ENCODE measurements at places on chromosomes 12 and 14.

DNA sequence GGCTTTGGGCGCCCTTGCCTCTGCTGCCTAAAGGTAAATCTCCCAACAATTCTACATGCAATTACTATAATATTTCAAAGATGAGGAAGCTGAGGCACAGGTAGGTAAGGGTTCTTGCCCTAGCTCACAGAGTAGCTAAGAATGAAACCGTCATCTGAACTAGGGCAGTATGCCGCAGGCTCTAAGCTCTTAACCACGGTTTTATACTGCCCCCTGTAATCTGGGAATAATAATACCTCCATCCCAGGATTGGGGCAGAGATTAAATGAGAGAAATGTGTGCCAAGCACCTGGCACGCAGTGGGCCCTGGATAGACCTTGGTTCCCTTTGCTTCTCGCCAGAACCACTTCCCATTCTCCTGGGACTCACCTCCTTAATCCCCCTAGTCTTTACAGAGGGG is 1.5 kb upstream of the HRK start:
- peak; percentile 65 for DNase-seq

DNA sequence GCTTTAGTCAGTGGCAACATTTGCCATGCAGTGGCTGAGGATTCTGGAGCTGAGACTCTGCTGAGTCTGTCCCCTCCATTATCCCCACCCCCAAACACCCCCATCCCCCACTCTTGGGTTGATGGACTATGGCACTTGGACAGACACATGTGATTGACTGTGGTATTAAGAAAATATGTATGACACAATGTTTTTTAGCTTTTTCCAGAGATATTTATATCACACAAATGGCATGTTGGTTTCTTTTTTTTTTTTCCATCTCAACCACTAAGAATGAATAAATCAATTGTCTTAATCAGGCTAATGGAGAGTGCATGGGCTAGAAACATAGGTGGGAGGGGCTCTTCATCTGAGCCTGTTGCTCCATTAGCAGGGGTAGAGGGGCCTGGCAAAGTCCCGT is 30.7 kb upstream of the MAP1LC3B2 start:
- no peak for DNase-seq

DNA sequence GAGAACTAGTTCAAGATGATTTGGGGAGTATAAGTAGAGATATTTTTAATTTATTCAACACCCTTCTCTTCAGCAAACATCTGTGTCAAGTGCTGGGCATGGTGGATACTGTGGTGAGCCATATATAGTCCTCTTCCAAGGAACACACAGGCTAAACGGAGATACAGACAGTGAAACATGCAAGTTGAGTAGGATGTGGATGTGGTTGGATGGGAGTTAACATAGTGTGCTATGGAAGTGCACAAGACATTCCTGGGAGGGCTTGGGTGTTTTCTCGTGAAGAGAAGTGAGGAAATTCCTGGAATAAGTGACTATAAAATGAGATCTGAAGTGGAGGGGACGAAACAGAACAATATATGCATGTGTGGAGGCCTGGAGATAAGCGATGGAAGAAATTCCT is 181.1 kb upstream of the NPAS3 start:
- no peak for DNase-seq

DNA sequence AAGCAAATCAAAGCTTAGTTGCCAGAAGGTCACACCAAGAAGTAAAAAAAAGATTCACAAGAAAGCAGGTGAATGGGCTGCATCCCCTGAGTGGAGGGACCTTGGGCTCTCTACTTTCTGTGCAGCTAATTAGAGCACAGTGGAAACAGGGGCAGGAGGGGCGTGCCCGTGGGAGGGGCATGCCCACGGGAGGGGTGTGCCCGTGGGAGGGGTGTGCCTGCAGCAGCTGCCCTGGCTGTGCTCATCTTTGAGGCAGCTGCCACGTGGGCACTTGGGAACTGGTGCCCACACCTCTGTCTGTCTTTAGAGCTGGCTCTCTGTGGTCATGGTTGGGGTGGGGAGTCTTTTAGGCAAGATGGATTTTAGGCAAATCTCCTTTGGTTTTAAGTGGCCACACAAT is 60.0 kb downstream of the EML1 start:
- no peak for DNase-seq

GRCh38 chr12:123076604-123077297 is 74.1 kb downstream of the PITPNM2 start:
- no peak for DNase-seq

- DNase-seq: no peak
These were observed 20.0 kb upstream of the FICD start for GRCh38 chr12:108495054-108495453.

DNA sequence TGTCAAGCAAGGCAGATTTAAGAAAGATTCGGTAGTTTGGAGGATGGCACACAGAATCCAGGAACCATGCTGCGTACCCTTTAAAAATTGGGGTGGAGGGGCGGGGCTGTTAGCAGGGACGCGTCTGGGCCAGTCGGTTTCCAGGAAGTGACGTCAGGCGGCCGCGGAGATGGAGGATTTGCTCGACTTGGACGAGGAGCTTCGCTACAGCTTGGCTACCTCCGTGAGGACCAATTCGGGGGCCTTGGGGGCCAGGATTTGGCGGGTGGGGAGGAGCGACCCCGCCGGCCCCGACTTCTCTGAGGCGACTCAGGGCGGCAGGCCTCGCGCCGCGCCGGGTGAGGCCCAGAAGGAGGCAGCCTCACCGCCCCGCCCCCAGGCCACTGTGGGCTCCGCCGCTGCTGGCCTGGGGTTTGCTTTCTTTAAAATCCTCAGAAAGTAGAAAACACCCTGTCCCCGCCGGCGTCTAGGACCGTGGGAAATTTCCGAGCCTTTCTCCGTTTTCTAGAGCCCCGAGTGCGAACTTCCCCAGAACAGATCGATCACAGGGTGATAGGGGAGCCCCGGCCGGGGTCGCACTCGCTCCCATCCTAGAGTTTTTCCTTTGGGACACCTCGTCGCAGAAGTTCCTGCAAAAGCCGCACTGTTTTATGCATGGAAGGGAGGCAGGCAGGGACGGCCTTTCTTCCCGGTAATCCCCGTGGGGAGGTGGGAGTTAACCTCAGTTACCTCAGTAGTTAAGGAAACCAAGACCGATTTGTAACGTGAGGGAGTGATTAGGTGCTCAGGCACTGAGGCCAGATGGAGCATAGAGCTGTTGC is at the start of gene IFT43:
TSS of gene IFT43 (plus strand) at position 146 of the 821 bp plus-strand sequence. CDS start at position 170, 24 bp downstream.
- DNase-seq: peak; percentile 84

- no peak for DNase-seq
These were observed 36.7 kb downstream of the KIF21A start for GRCh38 chr12:39406262-39406661.

GRCh38 chr12:44574586-44574985 is 301.5 kb downstream of the NELL2 start:
- no peak for DNase-seq

GRCh38 chr12:57477710-57478681 is 1.7 kb downstream of the ARHGAP9 start:
- DNase-seq: no peak

GRCh38 chr12:40238266-40238902 is 13.6 kb downstream of the LRRK2 start:
- no peak for DNase-seq

DNA sequence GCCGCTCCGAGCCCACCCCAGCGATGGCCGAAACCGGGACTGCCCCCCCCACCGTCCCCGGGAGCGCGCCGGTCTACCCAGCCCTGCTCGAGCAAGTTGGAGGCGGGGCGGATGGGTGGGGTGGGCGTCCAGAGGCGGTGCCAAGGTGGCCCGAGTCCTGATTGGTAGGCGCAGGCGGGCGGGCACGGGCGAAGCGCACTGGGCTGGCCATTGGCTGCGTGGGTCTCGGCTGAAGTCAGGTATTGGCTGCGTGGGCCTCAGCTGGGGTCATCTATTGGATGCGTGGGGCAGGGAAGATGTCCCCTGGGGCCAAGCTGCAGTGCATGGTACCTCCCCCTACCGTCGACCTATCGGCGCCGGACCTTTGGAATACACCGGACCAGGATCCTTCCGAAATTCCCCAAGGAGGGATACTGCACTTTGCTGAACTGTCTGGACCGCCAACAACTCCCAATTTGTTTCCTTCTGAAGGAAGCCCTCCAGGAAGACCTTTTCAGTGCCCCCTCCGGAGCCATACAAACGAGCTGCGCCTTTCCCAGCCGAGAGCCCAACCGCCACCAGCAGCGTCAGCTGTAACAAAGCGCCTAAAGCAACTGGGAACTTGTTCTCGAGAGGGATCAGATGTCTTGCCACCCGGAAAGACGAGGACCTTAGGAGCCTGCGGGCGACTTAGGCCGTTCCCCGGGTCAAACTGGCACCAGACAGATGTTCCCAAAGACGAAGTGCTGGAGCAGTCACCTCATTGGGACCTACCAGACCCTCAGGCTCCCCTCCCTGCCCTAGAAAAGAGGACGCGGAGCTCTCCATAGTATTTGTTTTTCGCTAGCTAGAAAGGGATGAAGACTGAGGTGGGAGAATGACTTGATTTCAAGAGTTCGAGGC is at the start of gene HOMEZ:
TSS of gene HOMEZ (minus strand) at position 113 of the 882 bp plus-strand sequence. CDS start 180 bp downstream, outside the sequence.
- DNase-seq: peak; percentile 98

- DNase-seq: no peak
These were observed 27.6 kb upstream of the ETV6 start for GRCh38 chr12:11621797-11622423.

GRCh38 chr14:90900476-90901083 is 84.3 kb upstream of the TTC7B start:
- DNase-seq: no peak

GRCh38 chr12:25794571-25794970 is 163.9 kb upstream of the RASSF8 start:
- no peak for DNase-seq

GRCh38 chr12:105445249-105445648 is 114.8 kb downstream of the C12orf75 start:
- DNase-seq: no peak

GRCh38 chr12:88645816-88646215 is 65.5 kb upstream of the KITLG start:
- no peak for DNase-seq

- DNase-seq: no peak
These were observed 165.5 kb upstream of the CCND2 start for GRCh38 chr12:4107911-4108697.

DNA sequence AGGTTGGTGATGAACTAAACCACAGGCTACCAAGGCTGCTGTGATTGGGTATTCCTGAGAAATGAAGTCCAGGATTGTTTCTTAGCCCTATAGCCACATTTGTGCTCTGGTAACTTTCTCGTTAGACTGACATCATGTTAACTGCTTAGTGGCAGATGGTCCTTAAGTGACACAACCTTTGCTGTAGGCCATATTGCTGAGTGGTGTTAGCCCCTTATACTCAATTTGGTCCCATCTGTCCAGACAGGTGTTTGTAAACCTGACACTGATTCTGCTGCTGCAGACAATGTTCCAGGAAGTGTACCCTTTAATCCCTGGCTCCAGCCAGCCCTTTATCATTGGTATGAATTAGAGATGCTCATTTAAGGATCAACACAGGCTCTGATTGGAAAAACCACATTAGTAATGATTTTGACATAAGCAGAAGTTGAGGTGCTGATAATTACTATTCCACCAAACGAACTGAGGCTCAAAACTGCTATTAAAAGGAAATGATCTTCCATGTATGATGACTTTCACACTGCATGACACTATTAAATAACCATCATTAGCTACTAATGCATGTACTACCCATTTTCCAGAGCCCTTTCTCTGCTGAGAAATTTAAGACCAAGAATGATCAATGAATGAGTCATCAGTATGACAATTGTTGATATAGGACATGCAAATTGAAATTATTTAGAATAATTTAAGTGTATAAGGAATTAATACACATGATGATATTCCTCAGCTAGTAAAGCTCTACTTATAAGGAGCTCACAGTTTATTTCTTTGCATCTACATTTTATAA is 3.6 kb upstream of the SSTR1 start:
- DNase-seq: no peak

- DNase-seq: no peak
These were observed 159.0 kb downstream of the LRIG3 start for GRCh38 chr12:58761308-58761707.

- peak; percentile 74 for DNase-seq
These were observed 836 bp downstream of the PTPN21 start for GRCh38 chr14:88553886-88554456.

DNA sequence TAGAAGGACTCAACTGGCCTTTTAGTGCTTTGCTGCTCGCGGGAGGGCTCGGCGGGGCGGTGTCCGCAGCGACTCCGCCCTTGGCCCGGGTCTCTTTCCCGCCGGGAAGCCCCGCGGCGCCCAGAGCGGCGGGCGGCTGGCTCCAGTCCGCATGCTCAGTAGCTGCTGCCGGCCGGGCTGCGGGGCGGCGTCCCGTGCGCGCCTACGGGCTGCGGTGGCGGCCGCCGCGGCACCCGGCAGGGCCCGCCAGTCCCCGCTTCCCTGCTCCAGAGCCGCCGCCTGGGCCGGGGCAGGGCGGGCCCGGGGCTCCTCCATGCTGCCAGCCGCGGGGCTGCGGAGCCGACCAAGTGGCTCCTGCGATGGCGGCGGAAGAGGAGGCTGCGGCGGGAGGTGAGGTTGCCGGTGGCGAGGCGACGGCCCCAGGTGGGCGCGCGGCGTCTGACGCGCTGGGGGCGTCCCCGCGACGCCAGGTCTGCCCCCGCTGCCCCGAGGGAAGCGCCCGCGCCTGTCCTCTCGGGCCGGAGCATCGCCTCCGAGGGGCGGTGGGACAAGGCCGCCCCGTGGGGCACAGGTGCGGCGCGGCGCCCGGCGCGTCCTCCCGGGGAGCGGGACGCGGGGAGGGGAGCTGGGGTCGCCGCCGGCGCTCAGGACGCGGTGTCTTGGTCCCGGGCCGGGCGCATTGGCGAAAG is at the start of gene BMAL2:
TSS of gene BMAL2 (plus strand) at position 123 of the 689 bp plus-strand sequence. CDS start at position 360, 237 bp downstream.
- DNase-seq: peak; percentile 30

GRCh38 chr12:14473707-14474287 is 93.9 kb downstream of the PLBD1 start:
- DNase-seq: peak; percentile 6

DNA sequence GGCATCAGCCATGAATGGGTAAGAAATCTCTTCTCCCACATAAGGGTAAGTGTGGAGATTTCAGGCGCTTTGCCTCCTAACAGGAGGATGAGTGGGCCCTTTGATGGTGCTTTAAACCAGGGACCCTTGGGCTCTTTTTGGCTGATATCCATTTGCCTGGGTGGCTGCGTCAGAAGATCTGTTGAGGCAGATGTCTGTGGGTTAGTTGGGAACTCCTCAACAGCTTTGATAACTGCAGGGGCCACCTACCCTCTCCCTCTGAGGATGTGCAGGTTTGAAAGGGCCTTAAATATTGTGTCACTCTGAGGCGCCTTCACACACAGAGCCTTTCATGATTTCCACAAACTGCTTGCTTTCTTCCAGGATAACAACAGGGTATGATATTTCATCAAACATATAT is 210.7 kb downstream of the PPM1H start:
- no peak for DNase-seq

GRCh38 chr12:76259106-76259505 is 89.1 kb downstream of the BBS10 start:
- DNase-seq: no peak

DNA sequence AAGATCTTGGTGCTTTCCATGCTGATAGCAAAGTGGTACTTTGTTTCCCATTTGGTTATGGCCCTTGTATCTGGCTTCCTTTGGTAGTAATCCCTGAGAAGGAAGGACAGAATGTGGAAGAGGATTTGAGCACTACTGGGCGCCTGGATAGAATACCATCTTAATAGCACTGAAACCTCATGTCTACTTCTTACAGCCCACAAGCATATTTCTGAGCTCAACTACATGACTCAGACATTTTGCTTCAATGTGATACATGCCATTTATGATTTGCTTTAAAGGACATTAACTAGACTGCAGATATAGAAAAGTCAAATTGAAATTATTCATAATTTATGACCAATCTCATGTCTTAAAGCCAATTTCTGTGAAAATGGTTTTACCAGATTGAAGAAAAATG is 80.4 kb downstream of the LIN7A start:
- DNase-seq: no peak

GRCh38 chr12:124626971-124627411 is 59.6 kb upstream of the NCOR2 start:
- DNase-seq: peak; percentile 70

Measured in muscle of back (tissue), 13 donors.